ENCODE measurements at places on chromosomes 13 and 19.

GRCh38 chr19:1441677-1442438 lies 3.7 kb downstream of the RPS15 start:
- ATAC-seq, result no peak

- ATAC-seq, result no peak
These were observed 11.1 kb downstream of the MAMSTR start for GRCh38 chr19:48708471-48708870.

DNA sequence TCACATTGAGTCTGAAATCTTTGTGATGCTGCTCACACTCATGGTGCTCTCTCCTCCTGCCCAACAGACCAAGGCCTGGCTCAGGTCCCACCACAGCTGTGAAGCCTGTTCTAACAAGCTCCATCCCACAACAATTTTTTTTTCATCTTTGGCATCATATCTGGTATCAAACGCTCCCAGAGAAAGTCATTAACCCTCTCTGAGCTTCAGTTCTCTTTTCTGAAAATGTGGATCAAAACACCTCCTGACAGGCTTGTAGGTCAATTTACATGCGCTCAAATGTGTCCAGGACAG lies 224.4 kb downstream of the LACC1 start:
- ATAC-seq, result no peak

GRCh38 chr13:68152414-68152813 lies 922.3 kb upstream of the PCDH9 start:
- no peak for ATAC-seq

- ATAC-seq, result peak; percentile 77
These were observed 115.9 kb downstream of the DACH1 start for GRCh38 chr13:71751073-71751472.

- no peak for ATAC-seq
These were observed 14.2 kb downstream of the OR7A17 start for GRCh38 chr19:14871619-14872230.

DNA sequence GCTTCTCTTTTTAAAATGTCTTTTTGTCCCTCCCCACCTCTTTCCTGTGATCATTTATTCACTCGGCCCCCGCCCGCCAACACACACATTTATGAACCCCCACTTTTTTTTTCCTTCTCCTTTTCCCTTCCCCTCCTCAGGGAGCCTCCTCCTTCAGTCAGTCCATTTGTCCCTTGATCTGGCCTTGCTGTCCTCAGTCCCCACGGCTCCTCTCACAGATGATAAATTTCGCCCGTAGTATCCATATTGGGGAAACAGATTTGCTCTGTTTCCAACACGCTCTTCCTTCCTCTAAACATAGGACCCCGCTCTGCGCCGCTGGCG lies 2.0 kb downstream of the GSX1 start:
- no peak for ATAC-seq

- peak; percentile 18 for ATAC-seq
These were observed 9.8 kb downstream of the ZNF526 start for GRCh38 chr19:42229855-42230351.

DNA sequence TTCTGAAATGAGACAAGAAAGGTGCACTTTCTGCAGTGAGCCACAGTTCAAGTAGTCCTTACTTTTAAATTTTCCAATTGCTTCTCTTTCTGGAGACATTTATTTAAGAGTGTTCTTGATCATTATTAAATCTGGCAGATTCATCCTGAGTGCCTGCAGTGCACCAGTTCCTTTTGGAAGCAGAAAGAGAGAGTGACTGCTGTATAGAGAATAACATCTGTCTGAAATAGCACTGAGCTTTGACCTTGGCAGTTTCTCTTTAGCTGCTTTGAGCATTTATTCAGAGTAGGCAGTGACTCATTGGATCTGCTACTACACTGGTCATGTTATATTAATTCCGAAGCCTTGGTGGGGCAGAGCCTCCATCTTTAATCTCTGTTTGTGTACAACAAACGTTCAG lies 1373.7 kb downstream of the PCDH9 start:
- peak; percentile 87 for ATAC-seq

DNA sequence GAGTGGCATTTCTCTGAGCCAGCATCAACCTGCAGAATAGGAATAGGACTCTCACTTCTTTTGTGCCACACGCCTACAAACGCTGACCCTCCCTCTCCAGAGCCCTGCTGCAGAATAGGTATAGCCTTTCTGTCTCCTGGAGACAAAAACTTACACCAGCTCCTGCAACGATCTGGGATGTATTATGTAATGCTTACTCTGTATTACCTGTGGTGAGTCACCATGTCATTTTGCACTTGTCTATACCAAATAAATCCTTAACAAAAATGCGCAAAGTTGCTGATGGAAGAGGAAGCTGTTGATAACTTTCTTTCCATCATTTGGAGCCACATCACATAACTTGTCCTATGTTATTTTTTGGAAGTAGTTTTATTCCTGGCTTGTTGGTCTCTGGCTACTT lies 155.8 kb upstream of the FNDC3A start:
- no peak for ATAC-seq

GRCh38 chr19:28307487-28307886 lies 905.5 kb downstream of the UQCRFS1 start:
- ATAC-seq, result peak; percentile 74

GRCh38 chr13:41199079-41199478 lies 4.7 kb upstream of the KBTBD7 start:
- ATAC-seq, result no peak

GRCh38 chr13:105087945-105088344 lies 1447.5 kb downstream of the EFNB2 start:
- peak; percentile 76 for ATAC-seq

- no peak for ATAC-seq
These were observed 3.3 kb upstream of the UQCR11 start for GRCh38 chr19:1608359-1609102.

DNA sequence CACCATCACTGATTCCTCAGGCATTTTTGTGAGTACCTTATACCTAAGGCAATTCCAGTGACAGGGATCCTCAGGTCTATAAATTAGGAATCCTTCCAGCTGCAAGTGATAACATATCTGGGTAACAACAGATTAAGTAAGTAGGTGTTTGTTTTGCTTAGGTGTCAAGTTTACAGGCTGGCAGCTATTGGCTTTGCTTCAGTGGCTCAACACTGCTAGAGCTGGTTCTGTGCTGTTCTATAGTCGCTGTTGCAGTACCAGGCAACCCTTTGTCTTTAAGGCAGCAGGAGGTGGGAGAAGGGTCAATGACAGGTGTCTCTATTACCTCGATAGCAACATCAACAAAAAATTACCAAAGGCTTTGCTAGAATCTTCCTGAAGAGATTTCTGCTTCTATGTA lies 27.0 kb downstream of the SLC10A2 start:
- ATAC-seq, result no peak

DNA sequence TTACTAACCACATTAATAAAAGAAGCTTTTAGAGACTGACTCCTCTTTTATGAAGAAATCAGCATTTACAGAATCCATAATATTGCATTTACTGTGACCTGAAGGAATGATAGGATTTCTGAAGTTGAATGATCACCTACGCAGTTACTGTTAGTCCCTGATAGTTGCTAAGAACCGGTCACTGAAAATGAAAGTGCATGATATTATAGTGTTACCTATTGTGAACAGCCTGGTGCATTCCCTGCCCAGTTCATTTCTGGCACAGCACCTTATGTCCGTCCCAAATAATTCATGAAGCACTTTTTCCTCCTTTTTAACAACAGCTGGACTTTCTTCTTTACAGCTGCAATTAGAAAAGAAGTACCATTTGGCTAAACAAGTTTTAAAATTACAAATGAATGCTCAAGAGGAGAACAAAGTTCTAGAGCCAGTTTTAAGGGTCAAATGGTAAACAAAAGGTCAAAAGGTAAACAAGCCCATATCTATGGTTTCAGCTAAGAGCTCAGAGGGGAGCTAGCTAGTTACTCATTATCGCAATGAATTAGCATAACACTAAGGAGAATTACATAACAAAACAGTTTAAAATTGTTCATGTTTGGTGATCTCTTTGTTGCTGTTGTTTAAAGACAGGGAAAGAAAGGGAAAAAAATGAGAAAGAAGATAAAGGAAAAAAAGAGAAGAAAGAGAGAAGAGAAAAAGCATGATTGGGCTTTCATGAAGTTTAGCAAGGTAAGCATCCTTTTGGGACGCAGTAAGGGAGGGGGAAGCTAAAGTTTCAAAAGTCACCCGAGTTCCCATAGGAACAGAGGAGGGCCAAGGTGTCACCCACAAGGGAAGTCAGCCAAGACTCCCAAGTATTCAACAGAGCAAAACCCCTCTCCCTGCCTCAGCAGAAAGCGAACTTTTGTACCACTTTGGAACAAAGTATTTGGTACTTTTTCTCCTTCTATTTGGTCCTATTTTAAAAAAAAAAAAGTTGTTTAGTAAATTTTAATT lies 50.2 kb downstream of the FLT3 start:
- no peak for ATAC-seq

DNA sequence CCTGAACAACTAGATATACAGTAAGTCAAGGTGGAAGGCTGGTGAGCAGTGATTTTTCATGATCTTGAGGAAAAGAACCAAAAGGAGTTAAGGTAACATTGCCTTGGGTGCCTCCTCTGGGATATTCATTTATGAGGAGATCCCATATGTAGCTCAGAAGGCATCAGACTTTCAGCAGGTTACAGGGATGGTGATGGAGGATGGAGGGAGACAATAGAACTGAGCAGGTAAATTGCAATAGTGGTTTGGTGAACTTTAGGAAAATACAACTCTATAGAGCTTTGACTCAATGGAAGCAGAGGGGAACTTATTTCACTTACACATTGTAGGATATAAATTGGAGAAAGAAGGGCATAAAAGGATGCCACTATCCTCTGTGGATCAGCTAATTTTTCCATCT lies 243.4 kb upstream of the SPRY2 start:
- no peak for ATAC-seq

GRCh38 chr13:80000684-80001509 lies 340.0 kb downstream of the SPRY2 start:
- ATAC-seq, result no peak

GRCh38 chr13:30266756-30267155 lies 40.6 kb downstream of the KATNAL1 start:
- no peak for ATAC-seq

DNA sequence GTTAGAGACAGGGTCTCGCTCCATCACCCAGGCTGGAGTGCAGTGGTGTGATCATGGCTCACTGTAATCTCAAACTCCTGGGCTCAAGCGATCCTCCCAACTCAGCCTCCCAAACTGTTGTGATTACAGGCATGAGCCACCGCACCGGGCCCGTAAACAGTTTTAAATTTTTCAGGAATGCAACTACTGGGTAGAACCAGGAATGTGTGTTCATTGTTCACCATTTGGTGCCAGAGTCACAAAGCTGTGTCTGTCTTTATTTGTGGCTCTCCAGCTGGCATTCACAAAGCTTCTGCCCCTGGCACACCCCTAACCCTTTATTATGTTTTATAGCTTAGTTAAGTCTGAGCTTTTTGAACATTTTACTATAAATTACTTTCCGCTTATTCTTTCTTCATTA lies 19.8 kb upstream of the ACP7 start:
- ATAC-seq, result no peak

DNA sequence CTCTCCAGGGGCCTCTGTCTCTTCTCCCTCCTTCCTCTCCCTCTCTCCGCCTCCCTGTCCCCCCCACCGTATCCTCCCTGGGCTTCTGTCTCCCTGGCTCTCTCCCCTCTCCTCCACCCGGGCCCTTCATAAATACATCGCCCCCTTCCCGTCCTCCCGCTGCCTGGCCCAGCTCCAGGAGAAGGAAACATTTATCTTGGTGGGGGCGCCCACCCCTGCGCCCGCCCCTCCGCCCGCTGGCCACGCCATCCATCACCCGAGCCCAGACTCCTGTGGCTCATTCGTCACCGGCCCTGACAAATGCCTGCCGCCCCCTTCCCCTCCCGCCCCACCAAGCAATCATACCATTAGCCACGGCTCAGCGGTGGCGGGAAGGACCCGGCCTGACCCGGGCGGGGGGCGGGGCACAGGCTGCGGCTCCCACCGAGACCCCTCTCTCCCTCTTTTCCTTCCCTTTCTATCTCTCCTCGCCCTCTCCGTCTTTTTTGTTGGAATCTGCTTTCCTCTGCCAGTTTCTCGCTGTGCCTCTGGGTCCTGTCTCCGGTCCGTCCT lies 2.6 kb upstream of the MEIS3 start:
- no peak for ATAC-seq

- ATAC-seq, result peak; percentile 87
These were observed 12.3 kb upstream of the ZNF180 start for GRCh38 chr19:44512326-44513298.

GRCh38 chr19:43673637-43674036 lies 3.7 kb upstream of the PLAUR start:
- no peak for ATAC-seq

GRCh38 chr19:5099701-5100221 lies 130.8 kb downstream of the KDM4B start:
- no peak for ATAC-seq

DNA sequence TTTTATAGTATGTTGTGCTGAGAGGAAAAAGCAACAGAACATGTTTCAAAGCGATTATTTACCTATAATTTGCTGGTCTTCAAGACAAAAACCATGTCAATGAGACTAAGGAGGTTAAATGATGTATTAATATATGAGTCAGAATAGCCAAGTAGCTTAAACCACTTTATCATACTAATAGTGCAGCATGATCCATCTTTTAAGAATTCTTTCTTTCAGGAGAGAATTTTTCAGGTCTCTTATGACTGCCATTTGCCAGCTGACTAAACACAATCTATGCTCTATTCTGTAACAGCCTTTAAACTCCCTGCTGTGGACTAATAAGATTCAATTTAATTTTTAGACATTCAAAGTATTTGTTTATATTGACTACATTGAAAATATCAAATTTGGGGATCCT lies 93.7 kb downstream of the TRPC4 start:
- no peak for ATAC-seq

DNA sequence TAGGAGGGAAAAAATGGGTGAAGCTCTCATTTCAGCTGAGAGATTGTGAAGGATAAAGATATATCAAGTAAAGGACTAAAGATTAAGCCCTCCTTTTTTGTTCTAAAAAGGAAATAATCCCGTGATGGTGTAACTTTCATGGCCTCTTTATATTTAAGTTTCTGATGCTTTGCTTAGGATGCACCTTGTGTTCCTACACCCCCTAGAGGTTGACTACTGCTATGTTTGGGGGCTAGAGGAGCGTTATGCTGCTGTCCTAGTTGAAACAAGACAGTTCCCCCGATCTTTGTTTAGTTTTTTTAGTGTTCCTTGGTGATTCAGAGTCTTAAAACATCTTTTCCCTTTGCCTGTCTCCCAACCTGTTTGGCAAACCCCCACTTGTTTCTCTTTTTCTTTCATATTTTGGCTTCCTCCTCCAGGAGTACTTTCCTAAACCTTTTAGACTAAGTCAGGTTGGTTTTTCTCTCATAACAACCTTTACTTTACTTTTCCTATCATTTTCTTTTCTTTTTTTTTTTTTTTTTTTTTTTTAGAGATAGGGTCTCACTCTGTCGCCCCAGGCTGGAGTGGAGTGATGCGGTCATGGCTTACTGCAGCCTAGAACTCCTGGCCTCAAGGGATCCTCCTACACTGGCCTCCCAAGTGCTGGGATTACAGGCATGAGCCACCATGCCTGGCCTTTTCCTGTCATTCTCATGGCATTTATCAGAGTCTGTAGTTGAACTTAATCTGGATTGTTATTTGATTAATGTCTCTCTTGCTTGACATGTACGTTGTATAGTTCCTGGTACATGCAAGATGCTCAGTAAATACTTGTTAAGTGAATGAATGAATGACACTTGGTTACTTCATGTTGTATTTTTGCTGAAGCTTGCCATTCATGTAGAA lies 2.8 kb downstream of the UBA2 start:
- peak; percentile 4 for ATAC-seq

- no peak for ATAC-seq
These were observed 524.2 kb upstream of the NBEA start for GRCh38 chr13:34417896-34418295.

- ATAC-seq, result peak; percentile 62
These were observed 552 bp upstream of the ZNF816 start for GRCh38 chr19:52963247-52963618.

GRCh38 chr19:38597075-38597474 lies 20.7 kb downstream of the MAP4K1 start:
- ATAC-seq, result no peak

GRCh38 chr19:46173886-46174480 lies 25.9 kb downstream of the IGFL2 start:
- peak; percentile 79 for ATAC-seq

Measured in motor neuron (in vitro differentiated cells).